ENCODE measurements at places on chromosomes 2 and 18. TPM values are rescaled to one million over a fixed set of nuclear protein-coding genes. Genes with fewer than 3 reads are reported as not detected.
A peak's percentile ranks its signal among the peaks of the same experiment; 100 is the strongest.

The MZT2B gene
- 57.2 TPM for polyA plus RNA-seq

The ALLC gene
- polyA plus RNA-seq, result not detected

The CDC42EP3 gene
- 47.0 TPM for polyA plus RNA-seq

The CPLX4 gene
- 0.22 TPM for polyA plus RNA-seq

The ERFE gene
- 4.3 TPM for polyA plus RNA-seq

DNA sequence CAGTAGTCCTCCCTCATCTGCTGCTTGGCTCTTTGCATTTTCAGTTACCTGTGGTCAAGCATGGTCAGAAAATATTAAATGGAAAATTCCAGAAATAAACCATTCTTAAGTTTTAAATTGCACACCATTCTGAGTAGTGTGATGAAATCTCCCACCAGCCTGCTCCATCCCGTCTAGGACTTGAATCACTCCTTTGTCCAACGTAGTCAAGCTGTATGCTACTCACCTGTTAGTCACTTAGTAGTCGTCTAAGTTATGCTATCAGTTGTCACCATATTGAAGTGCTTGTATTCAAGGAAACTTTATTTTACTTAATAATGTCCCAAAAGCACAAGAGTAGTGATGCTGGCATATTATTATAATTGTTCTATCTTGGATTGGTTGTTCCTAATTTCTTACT lies 172.5 kb downstream of the FIGN start:
- DNase-seq, result no peak

DNA sequence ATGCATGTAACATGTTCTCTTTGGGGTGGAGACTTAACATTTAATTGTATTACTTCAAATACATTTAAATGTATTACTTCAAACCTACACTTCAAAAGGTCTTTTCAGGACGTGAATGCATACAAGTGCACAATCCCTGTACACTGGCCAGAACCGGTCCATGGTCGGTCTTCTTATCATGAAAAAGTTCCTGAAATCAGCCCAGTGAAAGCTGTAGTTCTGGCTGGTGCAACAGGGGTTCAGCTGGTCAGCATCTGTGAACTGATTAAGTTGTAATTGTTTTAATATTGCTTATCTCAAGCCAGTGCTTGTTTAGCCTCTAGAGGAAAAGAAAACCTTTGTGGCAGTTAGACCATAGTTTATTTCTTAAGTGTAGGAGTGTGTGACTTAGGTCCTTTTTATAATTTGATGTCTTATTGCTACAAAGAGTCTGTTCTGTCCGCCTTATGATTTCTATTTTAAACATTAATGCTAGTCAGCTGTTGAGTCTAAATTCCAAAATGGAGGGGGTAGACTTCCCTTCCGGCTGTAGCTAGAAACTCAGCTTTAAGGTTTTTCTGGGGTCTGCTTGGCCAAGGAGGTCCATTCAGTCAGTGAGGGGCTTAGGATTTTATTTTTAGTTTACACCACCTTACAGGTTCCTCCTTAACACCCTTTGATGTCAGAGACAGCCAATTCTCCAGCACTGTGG lies 768 bp upstream of the CYBRD1 start:
- DNase-seq, result peak; percentile 9

DNA sequence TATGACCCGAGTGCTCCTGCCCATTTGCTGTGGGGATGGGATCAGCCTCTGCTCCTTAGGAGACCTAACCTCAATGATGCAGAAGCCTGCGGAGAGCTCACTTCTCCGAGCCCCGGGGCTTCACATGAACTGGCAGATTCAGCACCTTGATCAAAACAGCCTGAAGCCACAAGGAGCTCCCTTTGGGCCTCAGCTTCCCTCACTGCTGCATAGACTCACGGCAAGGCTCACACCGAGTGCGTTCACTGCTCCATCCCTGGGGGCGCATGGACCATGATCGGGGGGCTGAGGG lies 33.0 kb downstream of the CRACDL start:
- no peak for DNase-seq

GRCh38 chr2:177271981-177272666 lies 7.6 kb upstream of the NFE2L2 start:
- no peak for DNase-seq

DNA sequence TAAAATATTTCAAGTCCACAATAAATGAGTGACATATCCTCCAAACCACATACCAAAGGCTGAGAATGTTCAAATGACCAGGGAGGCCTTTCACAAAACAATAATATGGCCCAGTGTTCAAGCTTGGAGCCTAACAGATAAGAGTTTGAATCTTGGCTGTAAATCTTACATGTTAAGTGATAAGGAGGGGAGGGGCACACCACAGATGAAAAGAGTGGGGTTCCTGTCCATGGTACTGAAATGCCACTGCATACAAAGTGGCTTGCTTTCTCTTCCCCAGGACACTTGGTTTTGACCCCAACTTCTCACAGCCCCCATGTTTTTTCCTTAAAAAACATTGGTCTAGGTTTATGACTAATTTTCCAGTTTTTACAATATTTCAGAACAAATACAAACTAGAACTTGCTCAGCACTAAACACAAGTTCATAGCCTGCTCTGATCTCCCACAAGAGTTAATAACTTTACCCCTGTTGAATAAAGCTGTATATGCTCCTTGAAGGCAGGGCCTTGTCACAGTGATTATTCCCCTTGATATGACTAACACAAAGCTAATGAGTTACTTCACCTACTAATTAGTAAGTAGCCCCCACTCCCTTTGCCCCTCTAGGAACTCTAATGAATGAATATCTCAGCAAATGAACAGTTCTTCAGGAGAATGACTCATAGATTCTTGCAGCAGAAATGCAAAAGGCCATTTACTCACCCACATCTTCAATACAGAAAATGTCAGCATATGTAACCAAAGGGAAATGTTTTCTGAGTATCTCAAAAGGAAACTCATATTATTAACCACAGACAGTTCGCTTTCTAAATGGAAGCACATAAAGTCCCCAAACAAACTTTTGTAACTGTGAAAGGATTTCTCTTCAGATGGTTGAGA lies 142.2 kb downstream of the SATB2 start:
- peak; percentile 10 for DNase-seq

DNA sequence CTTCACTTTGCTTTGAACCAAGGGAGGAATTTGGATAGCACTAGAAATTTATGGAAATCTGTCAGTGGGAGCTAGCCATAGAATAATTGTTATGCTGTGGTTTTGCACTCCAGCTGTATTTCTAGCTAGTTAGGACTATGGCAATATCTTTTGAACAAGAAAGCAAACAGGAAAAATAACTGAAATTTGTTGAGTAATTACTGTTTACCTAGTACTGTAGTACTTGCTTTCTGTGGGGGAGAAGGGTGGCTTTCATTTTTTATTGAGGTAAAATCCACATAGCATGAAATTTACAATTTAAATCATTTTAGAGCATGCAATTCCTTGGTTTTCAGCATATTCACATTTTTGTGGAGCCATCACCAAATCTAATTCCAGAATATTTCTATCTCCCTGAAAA lies 28.4 kb downstream of the MBD5 start:
- DNase-seq, result no peak

GRCh38 chr2:29187926-29188325 lies 72.7 kb downstream of the CLIP4 start:
- no peak for DNase-seq

- no peak for DNase-seq
Measured at GRCh38 chr2:47346107-47346506, 56.8 kb upstream of the MSH2 start.

- DNase-seq, result no peak
Measured at GRCh38 chr2:11016735-11017388, 105.1 kb downstream of the KCNF1 start.

GRCh38 chr2:168072626-168073303 lies 174.6 kb downstream of the STK39 start:
- no peak for DNase-seq

DNA sequence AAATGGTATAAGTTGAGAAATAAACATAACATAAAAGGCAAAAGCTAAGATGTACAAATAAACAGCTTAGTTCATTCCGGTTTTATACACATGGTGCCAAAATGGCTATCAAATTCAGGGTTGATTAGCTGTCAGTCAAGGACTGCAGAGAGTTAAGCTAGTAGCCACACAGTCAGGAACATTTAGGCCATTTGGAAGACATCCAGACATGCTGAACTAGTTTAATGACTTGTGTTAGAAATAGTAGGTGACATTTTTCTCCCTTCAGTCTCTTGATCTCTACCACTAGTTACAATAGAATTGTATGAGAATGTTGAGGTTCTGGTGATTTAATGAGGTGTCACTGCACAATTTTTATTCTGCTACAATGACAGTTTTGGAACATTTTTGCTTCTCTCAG lies 394.4 kb upstream of the SPHKAP start:
- DNase-seq, result no peak

GRCh38 chr2:48929571-48930301 lies 174.2 kb upstream of the LHCGR start:
- no peak for DNase-seq
